ENCODE measurements at places on chromosomes 3 and 15.

- DNase-seq, result no peak
These were observed 202.2 kb upstream of the CTNNB1 start for GRCh38 chr3:40996827-40997710.

- DNase-seq, result no peak
These were observed at the start of gene P2RY12 for GRCh38 chr3:151384741-151385174. Gene P2RY12, minus strand, starts transcription at chr3:151384753. Its CDS starts 45,908 bp downstream, at chr3:151338845.

GRCh38 chr3:185865247-185865646 is 40.4 kb upstream of the IGF2BP2 start:
- DNase-seq, result no peak

- no peak for DNase-seq
These were observed 296.7 kb downstream of the PTPRG start for GRCh38 chr3:61858054-61858453.

DNA sequence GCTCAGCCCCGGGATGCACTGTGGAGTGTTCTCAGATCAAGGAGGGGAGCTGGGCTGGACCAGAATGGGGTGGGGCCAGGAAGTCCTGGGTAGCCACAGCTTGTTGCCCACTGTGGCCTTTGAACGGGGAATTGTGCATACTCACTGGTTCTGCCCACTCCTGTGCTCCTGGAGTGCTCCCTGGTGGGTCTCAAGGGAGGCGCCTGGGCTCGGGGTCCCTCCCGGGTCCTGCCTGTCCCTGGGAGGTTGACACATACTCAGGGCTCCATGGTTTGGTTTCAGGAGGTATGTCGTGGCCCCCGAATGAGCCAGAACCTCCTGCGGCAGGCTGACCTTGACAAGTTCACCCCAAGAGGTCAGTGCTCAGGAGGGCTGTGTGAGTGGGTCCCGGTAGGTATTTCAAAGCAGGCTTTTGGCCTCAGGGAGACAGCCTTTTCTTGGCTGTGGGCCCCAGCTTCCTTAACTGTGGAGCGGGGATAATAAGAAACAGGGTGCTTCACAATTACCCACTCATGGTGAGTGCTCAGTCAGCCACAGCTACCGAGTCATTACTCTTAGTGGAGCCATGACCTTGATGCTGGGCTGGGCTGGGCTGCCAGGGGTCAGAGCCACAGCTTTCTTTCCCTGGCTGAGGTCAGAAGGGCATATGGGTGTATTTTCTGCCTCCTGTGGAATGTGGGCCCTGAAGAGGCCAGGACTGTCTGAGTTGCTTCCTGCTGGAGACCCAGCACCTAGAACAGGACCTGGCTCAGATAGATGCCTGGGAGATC is 7.6 kb downstream of the DNAH1 start:
- DNase-seq, result no peak

DNA sequence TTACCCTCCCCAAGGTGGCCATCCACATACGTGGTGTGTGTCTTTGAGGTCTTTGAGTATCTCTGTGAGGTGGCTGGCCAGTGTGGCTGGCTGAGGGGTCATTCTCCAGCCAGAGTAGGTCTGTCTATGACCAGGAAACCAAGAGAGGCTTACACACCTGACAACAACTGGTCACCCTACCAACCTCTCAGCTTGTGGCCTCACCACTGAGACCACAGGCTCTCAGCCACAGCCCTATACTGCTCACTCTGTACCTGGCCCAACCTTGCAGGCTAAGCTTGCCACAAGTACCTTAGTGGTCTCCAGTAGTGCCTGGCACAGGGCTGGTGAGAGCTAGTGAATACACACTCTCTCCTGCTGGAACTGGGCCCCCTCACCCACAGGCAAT is 5.1 kb downstream of the HEMK1 start:
- no peak for DNase-seq

DNA sequence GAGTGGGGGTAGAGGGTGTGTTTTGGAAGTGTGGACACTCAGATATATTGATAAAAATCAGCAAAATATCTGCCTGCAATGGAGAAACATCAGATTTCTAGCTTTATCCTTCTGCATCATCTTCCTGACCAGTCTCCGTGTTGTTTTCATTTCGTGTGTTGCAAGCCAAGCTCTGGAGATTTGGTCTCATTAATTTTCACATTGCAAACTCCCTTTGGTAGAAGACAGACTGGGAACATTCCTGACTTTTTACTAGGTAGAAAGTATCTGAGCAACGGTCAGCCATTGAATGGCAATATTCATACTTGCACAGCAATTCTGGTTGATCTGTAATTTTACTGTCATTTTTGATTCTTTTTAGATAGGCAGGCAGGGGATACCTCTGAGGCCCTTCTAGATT is 30.4 kb downstream of the FSTL1 start:
- no peak for DNase-seq

- DNase-seq, result peak; percentile 68
These were observed 10.0 kb downstream of the EIF2B5 start for GRCh38 chr3:184145111-184145524.

DNA sequence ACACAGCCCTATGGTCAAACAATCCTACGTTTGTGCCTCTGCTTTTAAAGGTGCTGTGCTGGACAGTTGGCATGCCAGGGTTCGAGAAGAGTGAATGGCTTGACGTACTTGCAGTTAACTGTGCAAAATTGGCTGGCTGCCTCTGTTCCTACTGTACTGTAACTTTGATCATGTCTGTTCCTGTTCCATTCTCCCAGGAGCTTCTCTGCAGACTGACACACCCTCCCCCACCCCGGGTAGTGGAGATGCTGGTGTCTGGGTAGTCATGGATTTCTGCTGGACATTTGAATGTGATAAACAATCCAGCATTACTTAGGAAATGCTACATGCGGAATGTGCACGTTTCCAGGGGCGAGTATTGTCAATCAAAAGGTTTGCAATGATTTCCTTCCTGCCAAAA is 6.5 kb upstream of the VILL start:
- DNase-seq, result no peak

DNA sequence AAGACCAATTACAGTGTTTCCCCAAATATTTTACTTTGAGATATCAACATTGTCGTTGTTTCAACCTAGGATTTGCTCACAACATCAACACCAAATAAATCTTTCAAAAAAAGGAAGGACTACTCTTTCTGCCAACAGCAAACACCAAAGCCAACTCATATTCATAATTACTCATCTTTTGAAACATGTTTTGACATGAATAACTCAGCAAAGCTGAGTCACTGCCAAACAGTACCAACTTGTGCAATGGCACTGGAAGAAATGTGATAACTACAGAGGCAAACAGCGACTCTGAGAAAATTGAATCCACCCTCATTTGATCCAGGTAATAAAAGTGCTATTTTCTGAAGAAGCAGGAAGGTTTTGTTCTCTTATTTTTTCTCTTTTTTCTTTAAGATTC is 67.2 kb downstream of the PEX5L start:
- no peak for DNase-seq

DNA sequence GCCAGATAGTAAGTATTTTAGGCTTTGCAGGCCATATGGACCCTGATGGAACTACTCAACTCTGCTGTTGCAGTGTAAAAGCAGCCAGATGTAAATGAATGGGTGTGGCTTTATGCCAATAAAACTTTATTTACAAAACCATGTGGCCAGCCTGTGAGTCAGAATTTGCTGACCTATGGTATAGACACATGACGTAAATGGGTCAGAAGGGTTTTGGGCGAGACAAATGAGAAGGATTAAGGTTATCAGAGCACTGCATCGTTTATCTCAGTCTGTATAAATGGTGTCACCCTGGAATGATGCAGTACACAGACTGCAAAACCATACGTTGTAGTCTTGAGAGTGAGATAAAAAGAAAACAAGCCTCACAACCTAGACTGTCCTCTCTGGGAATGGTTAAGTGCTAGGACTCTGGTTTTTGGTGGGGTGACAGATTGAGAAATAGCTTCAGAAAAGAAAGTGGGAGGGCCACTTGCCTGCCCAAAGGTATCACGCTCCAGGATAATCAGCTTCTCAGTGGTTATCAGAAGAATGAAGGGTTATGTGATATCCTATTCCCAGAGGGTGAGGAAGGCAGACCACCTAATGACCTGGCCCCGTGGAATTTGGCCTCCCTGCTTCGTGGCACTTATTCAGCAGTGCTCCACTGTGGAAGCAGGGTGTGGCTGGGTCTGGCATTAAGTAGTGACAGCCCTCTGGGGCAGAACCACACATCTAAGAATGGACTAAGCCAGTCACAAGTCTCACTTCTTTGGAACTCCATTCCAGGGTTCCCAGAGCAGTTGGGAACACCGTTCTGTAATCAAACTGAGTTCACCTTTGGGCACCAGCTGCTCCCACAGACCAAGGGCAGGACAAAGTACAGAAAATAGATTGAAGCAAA is 46.1 kb downstream of the ABHD5 start:
- no peak for DNase-seq

GRCh38 chr3:38610436-38610835 is 39.1 kb downstream of the SCN5A start:
- DNase-seq, result no peak

DNA sequence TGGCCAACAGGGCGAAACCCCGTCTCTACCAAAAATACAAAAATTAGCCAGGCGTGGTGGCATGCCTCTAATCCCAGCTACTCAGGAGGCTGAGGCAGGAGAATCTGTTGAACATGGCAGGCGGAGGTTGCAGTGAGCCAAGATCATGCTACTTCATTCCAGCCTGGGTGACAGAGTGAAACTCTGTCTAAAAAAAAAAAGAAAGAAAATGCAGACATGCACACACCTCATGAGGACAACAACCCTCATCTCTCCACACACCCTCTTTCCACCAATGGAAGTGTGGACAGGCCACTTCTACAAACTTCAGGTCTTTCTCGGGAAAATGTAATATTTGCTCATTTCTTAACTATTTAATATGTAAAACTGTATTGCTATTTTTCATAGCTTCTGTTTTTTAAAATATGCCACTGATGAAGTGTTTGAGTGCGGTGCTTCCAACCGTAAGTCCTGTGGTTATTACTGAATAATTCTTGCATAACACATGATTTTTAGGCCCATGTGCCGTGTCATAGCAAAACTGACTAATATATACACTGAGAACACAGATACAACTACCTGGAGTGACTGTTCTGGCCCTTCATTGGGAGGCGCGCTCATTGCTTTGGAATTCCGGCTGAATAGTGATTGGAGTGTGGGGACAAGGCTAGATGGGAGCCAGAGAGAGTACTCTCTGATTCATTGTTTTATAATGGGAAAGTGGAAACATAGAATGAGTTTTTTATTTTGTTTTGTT is 23.1 kb downstream of the LRRC31 start:
- no peak for DNase-seq

DNA sequence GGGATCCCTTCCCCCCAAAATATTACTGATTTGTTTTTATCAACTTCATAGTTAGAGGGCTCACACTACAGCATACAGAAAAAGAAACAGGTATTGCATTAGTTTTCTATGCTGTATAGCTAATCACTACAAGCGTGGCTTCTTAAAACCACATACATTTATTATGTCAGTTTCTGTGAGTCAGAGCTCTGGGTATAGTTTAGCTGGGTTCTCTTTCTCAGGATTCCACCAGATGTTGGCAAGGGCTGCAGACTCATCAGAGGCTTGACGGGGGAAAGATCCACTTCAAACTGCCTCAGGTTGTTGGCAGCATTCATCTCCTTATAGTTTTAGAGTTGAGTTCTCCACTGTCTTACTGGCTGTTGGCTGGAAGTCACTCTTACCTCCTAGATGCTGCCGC is 328.0 kb downstream of the NLGN1 start:
- DNase-seq, result no peak
